Daoy (cell line): ENCODE measurements at places on chromosomes 2 and 18. TPM values are rescaled to one million over a fixed set of nuclear protein-coding genes. Genes with fewer than 3 reads are reported as not detected.

The IL36A gene
- not detected in 2 replicates for total RNA-seq

GRCh38 chr18:12301263-12302005 lies 6.6 kb upstream of the TUBB6 start:
- DNase-seq: no peak

- DNase-seq: no peak
These were observed 205.8 kb downstream of the SPAG16 start for GRCh38 chr2:213490087-213490486.

The KCNG2 gene
- total RNA-seq: not detected in 2 replicates

DNA sequence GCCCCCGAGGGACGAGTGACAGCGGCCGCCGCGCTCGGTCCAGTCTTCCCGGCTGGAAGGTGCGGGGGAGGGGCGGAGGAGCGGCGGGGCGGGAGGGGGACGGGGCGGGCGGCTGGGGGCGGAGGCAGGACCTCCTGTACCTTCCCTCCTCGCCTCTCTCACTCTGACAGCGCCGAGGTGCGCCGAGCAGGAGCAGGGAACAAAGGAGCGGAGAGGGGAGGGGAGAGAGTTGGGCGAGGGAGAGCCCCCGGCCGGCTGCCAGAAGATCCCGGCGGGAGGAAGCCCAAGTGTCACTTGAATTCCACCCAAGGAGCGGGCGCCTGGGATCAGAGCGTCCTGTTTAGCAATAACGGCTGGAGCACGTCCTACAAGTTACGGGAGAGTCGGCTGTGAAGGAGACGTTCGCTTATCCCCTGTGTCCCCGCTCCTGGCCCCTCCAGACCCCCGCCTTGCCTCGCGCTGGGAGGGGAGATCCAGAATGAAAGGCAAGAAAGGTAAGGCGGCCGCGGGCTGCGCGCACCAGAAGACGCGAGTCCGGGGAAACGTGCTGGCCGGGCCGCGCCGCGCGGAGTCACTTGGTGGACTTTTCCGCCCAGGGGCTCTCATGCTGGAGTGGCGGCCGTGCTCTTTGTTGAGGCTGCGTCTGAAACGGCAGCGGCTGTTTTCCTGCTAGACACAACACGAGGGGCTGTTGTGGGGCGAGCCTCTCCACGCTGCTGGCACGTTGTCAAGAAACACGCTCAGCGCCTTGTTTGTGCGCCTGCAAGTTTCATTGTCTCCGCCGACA lies at the start of gene TGIF1:
TGIF1 (plus strand) TSS at position 161 of the 787 bp plus-strand sequence; CDS start at position 479, 318 bp downstream.
- peak; percentile 83 for DNase-seq

DNA sequence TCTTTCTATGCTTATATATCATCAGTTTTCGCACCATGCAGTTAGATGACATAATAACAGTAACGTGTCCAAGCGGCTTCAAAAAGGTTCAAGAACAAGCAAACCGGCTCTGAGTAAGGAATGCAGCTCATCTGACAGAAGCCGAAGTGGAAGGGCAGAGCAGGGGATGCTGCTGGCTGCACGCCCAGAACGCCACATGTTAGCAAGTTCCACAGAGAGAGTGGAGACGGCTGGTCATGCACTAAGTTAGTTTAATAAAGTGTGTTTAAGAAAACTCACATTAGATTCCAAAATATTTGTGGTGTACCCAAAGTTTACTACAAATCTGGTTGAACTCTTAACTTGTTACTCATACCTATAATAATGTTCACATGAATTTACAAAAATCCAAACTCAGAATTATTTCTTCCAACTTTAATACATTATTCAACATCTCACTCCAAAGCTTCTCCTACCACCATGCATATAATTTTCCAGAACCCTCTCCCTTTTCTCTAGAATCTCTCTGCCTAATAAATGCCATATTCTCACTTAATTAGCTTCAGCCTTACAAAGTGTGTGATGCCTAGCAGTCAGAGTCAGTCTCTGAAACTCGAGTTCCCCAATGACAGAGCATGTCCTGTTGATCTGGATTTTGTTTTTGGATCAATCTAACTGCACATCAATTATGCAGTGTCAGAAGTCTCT lies 170.0 kb downstream of the DNAH7 start:
- peak; percentile 73 for DNase-seq

GRCh38 chr2:45913539-45913938 lies 262.1 kb downstream of the PRKCE start:
- DNase-seq: no peak

DNA sequence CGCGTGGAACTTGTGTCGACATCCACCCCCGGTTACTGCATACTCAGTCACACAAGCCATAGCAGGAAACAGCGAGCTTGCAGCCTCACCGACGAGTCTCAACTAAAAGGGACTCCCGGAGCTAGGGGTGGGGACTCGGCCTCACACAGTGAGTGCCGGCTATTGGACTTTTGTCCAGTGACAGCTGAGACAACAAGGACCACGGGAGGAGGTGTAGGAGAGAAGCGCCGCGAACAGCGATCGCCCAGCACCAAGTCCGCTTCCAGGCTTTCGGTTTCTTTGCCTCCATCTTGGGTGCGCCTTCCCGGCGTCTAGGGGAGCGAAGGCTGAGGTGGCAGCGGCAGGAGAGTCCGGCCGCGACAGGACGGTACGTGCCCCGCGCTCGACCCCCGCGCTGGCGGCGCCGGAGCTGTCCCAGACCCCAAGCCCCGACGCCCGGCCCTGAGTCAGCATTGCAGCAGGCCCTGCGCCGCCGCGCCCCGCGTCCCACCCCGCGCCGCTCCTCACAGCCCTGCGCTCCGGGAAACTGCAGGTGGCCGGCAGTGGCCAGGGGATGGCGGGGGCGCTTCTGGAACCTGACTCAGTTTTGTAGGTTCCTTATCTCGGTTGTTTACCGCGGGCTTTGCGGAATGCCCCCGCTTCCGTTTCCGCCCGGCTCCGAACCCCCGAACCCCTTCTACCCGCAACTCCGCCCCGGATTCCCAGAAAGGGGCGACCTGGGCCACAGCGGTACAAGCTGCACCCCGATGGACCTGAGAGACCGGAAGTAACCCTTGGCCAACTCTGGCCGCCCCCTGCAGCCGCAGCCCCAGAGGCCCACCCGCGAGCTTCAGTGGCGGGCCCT lies at the start of gene CFLAR:
CFLAR (plus strand) TSS at position 50 of the 844 bp plus-strand sequence. CDS start 13,702 bp downstream, outside the sequence.
- DNase-seq: peak; percentile 82

- peak; percentile 68 for DNase-seq
These were observed 26.5 kb upstream of the RFX8 start for GRCh38 chr2:101501443-101501842.

GRCh38 chr18:70322928-70323327 lies 34.1 kb downstream of the SOCS6 start:
- no peak for DNase-seq

DNA sequence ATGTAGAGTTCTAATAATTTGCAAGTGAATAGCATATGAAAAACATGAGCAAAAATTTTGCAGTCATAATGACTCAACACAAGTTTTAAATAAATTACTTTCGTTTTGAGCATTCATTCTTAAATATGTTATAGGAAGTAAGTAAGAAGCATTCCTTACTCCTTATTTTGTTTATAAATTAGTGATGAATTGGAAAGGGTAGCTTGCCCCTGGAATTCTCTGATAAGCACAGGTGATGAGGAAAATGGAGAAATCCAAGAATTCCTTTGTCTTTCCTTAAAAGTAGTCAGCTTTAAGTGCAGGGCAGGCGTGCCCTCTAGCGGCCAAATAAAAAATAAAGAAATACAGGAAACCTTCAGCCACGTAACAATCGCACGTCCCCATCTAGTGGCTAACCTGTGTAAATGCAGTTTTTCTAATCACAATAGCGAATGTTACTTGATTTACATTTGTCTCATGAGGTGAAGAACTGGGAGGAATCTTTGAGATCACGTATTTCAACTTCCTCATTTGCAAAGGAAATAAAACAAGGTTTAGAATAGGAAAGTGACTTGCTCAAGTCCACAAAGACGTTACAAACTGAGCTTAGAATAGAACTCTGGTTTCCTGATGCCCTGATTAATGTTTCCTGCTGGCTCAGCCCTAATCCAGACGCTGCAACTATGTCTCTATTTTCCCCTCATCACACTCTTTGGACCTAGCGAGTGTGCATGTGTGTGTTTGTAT lies 47.2 kb upstream of the ZNG1B start:
- peak; percentile 79 for DNase-seq

The TMEM198 gene
- total RNA-seq: 2.4 and 2.5 TPM in 2 replicates
